Naive B cell (primary cell): ENCODE measurements at places on chromosomes 12 and 14.

DNA sequence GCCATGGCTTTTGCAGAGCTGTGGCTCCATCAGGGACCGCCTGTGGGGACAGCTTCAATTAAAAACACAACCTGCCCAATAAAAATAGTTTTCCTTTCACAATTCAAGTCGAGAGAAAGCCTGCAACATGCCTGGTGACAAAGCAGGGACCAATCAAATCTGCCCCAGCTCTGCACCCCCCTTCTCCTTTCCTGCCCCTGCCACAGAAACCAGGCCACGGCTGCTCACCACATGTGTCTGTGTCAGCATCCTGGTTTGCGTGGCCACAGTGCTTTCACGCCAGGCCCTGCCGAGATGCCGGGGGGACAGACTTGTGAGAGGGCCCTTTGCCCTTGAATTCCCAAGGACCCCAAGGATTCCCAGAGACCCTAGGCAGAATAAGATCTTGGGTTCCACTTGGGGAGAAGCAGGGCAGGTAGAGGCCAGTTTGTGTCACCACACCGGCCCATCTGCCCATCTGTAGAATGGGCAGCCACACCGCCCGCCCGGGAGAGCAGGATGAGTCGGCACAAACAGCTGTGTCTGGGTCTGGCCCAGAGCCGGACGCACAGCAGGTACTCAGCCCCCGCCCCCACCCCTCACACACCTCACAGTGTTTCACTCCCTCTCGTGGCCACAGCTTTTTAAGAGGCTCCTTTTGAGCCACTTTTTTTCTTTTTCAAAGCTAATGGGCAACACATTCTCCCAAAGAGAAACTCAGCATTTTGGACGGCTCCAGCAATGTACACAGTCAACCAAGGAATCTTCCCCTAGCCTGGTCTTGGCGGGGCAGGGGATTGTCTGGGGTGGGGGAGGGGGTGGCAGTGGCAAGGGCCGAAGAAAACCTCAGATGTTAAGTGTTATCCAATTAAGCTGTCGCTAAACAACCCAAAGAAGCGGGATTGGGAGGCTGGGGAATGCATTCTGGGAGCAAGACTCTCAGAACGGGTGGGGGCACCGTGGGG lies 41.5 kb downstream of the BCL11B start:
- no peak overlapping the region for H3K27ac ChIP-seq
- peaks cover 61% of the 10 kb centered on the region for H3K27me3 ChIP-seq
- H3K4me3 ChIP-seq = no peak overlapping the region
- H3K4me1 ChIP-seq = no peaks in the 10 kb centered on the region
- H3K36me3 ChIP-seq = peaks cover 8% of the 10 kb centered on the region

DNA sequence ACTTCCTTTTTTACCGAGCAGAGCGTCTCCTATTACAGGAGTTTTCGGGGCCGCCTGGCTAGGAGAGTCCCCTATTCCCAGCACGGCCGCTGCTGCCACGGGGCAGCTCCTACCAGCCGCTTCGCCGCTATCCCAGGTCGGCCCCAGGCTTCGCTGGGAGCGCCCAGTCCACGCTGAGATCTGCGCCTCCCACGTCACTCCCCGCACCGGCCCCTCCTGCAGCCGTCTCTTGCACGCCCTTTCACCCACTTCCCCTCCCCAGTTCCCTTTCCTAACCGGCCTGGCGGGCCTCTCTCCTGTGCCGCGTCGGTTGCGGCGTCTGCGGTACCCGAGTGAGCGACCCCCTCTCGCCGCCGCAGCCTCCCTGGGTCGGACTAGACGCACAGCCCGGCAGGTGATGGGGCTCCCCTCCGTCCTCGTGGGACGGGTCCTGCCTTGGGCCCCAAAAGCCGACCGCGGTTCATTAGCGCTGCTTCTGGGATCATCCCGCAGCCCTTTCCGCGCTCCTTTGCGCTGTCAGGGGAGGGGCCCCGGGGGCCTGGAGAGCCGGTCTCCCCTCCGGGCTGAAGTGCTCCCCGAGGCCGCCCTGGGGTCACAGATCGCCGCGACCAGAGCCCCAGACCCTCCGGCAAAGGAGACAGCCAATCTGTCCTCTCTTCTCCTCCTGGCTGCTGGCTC lies 1318.4 kb downstream of the TMEM121 start:
- no peaks in the 10 kb centered on the region for H3K27me3 ChIP-seq
- DNase-seq = peak; percentile 88
- peak overlapping the region; percentile 99 for H3K4me3 ChIP-seq
- H3K27ac ChIP-seq = peak overlapping the region; percentile 96

- no peak overlapping the region for H3K27ac ChIP-seq
- no peaks in the 10 kb centered on the region for H3K36me3 ChIP-seq
- H3K4me1 ChIP-seq = peaks cover 6% of the 10 kb centered on the region
- H3K4me3 ChIP-seq = no peak overlapping the region
- H3K27me3 ChIP-seq = no peaks in the 10 kb centered on the region
Observed at GRCh38 chr12:62728741-62729140, 206.2 kb downstream of the PPM1H start.

- H3K27ac ChIP-seq = peak overlapping the region; percentile 61
- H3K4me3 ChIP-seq = no peak overlapping the region
- H3K4me1 ChIP-seq = no peaks in the 10 kb centered on the region
Observed at GRCh38 chr12:131987552-131987951, 37.8 kb downstream of the EP400 start.

DNA sequence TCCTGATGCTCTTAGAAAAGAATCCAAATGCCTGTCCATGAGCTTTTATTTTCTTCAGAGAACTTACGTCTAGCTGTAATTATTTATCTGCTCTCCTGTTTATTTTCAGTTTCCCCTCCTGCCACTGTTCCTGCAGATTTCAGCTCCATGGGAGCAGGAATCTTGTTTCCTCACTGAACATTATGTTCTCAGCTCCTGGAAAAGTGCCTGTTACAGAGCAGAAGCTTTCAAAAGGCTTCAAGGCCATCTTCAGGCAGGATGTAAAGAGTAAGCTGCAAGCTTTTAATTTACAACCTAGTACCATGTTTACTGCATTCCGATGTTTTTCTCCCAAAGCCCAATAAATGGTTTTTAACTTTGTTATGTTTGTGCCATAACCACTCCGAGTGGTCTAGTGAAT lies 98.4 kb upstream of the BTG1 start:
- H3K27ac ChIP-seq = no peak overlapping the region
- DNase-seq = no peak
- no peaks in the 10 kb centered on the region for H3K4me1 ChIP-seq
- H3K27me3 ChIP-seq = no peaks in the 10 kb centered on the region
- H3K36me3 ChIP-seq = peaks cover 3% of the 10 kb centered on the region

DNA sequence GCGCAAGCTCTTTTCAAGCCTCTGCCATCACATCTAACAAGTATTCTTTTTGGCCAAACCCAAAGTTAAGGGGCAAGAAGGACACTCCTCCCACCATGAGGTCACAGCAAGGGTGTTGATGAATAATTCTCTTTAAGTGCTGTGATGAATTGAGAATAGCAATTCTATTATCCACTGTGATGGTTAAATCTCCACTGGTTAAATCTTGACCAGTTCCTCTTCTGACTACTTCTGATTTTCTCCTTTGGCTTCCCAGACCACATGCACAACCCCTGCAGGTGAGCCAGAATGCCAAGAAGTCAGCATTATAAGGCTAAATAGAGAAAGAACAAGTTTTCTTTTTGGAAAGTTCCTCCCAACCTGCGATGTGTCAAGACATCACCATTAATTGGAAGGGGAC lies 90.6 kb upstream of the BCL2L14 start:
- H3K4me1 ChIP-seq = no peaks in the 10 kb centered on the region
- H3K27me3 ChIP-seq = no peaks in the 10 kb centered on the region
- DNase-seq = no peak
- no peaks in the 10 kb centered on the region for H3K36me3 ChIP-seq
- H3K4me3 ChIP-seq = no peak overlapping the region

DNA sequence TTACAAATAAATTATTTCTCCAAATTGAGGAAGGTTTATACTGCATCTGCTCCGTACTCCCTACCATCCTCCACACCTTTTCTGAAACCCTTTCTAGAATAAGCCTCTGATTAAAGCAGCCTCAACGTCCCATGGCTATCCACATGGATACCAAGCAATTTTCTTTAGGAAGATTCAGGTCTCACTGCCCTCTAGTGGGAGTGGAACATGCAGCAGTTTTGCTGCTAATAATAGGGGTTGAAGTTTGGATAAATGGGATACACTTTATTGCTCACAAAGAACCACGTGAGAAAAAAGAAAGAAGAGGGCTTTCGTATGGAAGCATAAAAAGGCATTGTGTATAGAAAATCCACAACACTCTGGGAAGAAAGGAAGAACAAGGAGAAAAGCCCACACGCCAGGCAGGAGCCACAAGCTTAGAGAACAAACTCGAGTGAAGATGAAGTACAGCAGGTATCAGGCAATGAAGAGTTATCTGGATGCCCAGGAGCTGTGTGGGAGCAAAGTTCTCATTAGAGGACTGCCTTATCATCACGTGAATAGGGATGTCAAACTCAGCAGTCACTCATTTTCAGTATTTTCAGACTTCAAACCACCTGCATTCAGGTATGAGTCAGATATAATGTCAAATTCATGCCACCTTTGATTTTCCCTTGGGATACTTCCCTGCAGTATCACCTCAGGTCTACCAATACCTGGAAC lies 45.8 kb downstream of the CCER1 start:
- H3K36me3 ChIP-seq = no peaks in the 10 kb centered on the region
- no peaks in the 10 kb centered on the region for H3K4me1 ChIP-seq
- no peak overlapping the region for H3K27ac ChIP-seq
- DNase-seq = no peak
- no peaks in the 10 kb centered on the region for H3K27me3 ChIP-seq

GRCh38 chr12:24133384-24133783 lies 183.9 kb upstream of the SOX5 start:
- H3K27me3 ChIP-seq = no peaks in the 10 kb centered on the region
- no peak overlapping the region for H3K4me3 ChIP-seq
- no peaks in the 10 kb centered on the region for H3K36me3 ChIP-seq

DNA sequence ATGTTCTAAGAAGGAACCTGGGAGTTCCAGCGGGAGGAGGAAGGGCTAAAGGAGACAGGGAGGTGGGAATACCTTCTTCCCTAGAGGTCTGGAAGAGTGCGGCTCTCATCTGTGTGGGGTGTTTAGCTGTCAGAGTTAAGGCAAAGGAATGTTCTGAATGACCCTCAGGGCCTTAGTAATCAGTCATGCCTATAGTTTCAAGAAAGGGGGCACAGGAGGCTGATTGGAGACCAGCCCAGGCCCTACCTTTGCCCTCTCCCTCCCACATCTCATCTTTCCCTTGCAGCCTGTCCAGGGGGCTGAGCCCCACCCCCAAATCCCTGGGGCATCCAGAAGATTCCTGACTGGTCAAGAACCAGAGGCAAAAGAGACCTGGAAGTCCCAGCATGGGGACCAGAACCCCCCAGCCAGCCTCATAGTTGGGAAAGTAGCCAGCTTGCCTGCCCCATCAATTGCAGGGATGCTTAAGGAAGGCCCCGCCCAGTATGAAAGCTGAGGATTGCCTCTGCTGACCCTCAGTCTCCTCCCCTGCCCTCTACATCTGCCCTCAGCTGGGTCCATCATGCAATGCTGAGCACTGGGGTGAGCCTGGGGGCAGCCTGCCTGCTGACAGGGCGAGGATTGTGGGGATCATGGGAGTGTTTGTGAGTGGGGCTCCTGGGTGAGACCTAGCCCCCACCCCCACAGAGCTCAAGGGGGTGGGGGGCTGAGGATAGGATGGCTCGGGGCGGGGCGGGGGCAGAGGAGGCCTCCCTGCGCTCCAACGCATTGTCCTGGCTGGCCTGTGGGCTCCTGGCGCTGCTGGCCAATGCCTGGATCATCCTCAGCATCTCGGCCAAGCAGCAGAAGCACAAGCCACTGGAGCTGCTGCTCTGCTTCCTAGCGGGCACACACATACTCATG lies 1.8 kb downstream of the GPR162 start:
- H3K4me3 ChIP-seq = no peak overlapping the region
- H3K27ac ChIP-seq = no peak overlapping the region
- H3K36me3 ChIP-seq = peaks cover 21% of the 10 kb centered on the region
- no peak for DNase-seq
- peaks cover 29% of the 10 kb centered on the region for H3K4me1 ChIP-seq
- peaks cover 66% of the 10 kb centered on the region for H3K27me3 ChIP-seq

DNA sequence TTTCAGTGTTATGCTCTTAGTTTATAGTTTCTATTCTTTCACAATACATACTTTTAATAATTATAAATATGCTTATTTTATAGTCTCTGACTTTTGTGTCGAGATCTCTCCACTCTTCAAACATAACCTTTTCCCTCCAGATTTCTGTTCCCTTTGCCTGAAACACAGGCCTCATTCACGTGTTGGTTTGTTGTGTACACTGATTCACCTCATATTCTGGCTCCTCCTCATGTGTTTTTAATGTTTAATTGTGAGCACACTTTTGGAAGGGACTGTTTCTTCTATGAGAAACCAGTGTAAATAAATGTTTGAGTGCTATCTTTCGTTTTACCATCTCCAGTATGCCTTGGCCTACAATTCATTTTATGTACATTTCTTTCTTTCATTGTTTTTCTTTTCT lies 20.1 kb downstream of the LIN7A start:
- H3K4me3 ChIP-seq = no peak overlapping the region
- no peak overlapping the region for H3K27ac ChIP-seq
- no peaks in the 10 kb centered on the region for H3K27me3 ChIP-seq
- no peak for DNase-seq

GRCh38 chr14:87430810-87431209 lies 562.2 kb downstream of the GALC start:
- no peaks in the 10 kb centered on the region for H3K27me3 ChIP-seq
- no peak for DNase-seq
- no peaks in the 10 kb centered on the region for H3K4me1 ChIP-seq
- H3K27ac ChIP-seq = no peak overlapping the region
- no peak overlapping the region for H3K4me3 ChIP-seq

- no peaks in the 10 kb centered on the region for H3K36me3 ChIP-seq
- no peaks in the 10 kb centered on the region for H3K4me1 ChIP-seq
- DNase-seq = no peak
- peaks cover 39% of the 10 kb centered on the region for H3K27me3 ChIP-seq
- H3K27ac ChIP-seq = no peak overlapping the region
- H3K4me3 ChIP-seq = no peak overlapping the region
Observed at GRCh38 chr14:88143810-88144209, 138.9 kb downstream of the GPR65 start.

DNA sequence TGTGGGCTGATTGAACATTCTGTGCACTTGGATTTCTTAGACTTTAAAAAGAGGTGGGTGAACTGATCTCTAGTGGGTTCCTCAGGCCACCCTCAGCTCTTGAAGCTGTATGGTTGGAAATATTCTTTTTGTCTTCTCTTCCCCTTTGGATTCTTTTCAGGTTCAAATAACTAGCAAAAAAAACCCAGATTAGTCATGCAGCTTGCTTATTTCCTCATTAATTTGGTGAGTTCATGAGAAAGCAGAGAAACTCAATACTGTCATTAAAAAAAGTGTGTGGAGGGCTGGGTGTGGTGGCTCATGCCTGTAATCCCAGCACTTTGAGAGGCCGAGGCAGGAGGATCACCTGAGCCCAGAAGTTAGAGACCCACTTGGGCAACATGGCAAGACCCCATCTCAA lies 183.4 kb downstream of the ESR2 start:
- H3K27me3 ChIP-seq = no peaks in the 10 kb centered on the region
- H3K4me3 ChIP-seq = no peak overlapping the region
- DNase-seq = no peak
- peaks cover 10% of the 10 kb centered on the region for H3K36me3 ChIP-seq
- peak overlapping the region; percentile 49 for H3K27ac ChIP-seq
- no peaks in the 10 kb centered on the region for H3K4me1 ChIP-seq
